SJSA1 (cell line): ENCODE measurements at places on chromosomes 4 and X. TPM values are rescaled to one million over a fixed set of nuclear protein-coding genes. Genes with fewer than 3 reads are reported as not detected.

LINC00632 gene
- total RNA-seq: not detected in 2 replicates

- H3K36me3 ChIP-seq: no peaks in the 10 kb centered on the region
- no peaks in the 10 kb centered on the region for H3K27me3 ChIP-seq
- no peak overlapping the region for H3K4me3 ChIP-seq
- no peak overlapping the region for H3K27ac ChIP-seq
- no peaks in the 10 kb centered on the region for H3K4me1 ChIP-seq
Observed at GRCh38 chrX:107102980-107103379, 15.6 kb downstream of the RBM41 start.

DNA sequence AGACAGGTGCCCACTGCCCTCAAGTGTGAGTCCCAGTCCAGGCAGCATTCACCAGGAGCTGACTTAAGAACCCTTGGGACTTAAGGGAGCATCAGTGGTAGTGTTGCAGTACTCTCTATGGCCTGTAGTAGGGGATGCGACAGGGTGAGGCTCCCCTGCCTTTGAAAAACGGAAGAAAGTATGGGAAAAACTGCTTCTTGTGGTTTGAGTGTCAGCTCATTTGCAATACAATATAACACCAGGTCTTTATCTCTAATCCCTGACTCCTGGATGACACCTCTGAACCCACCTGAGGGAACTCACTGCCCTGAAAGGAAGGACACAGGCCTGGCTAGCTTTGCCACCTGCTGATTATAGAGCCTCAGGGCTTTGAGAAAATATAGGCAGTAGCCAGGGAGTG lies 176.0 kb downstream of the SMARCA1 start:
- H3K4me3 ChIP-seq: no peak overlapping the region
- no peaks in the 10 kb centered on the region for H3K36me3 ChIP-seq
- no peak overlapping the region for H3K27ac ChIP-seq
- no peaks in the 10 kb centered on the region for H3K27me3 ChIP-seq
- DNase-seq: no peak

- H3K36me3 ChIP-seq: no peaks in the 10 kb centered on the region
- no peak overlapping the region for H3K4me3 ChIP-seq
- H3K27ac ChIP-seq: no peak overlapping the region
- H3K4me1 ChIP-seq: no peaks in the 10 kb centered on the region
Observed at GRCh38 chr4:62285026-62285425, 1084.9 kb downstream of the ADGRL3 start.

DNA sequence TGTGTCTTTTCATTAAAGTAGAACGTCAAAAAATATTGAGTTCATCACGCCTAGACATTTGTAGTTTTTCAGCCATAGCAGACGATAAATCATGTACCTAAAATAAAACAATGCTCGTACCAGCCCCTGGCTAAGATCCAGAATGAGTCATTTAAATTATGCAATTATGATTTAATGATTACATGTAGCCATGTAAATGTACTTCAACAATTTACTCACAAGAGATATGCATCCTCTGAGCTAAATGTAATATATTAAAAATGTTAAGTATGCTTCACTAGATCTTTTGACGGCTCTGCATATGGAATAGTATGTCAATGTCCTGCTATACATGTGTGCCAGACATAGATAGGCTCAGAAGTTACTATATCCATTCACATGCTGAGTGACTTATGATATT lies 1077.8 kb downstream of the ARAP2 start:
- no peak for DNase-seq
- no peak overlapping the region for H3K27ac ChIP-seq
- no peaks in the 10 kb centered on the region for H3K36me3 ChIP-seq
- no peak overlapping the region for H3K4me3 ChIP-seq

DNA sequence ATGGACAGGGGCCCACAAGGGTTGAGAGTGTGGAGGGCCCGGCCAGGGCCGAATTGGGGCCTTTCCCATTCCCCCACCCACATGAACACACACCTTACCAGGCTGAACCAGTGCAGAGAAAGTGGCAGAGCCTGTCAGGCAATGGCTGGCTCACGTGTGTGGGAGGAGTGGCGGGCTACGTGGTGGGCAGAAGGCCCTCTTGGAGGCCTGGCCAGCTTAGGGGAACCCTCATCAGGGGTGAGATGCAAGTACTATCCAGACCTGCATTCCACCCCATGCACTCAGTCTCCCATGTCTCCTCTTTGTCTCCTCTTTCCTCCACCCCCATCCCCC lies 965 bp downstream of the TCEAL4 start:
- H3K36me3 ChIP-seq: no peaks in the 10 kb centered on the region
- no peaks in the 10 kb centered on the region for H3K27me3 ChIP-seq
- no peak overlapping the region for H3K27ac ChIP-seq
- DNase-seq: no peak
- peak overlapping the region; percentile 54 for H3K4me3 ChIP-seq

GRCh38 chr4:189912170-189912569 lies 28.5 kb upstream of the FRG1 start:
- no peaks in the 10 kb centered on the region for H3K27me3 ChIP-seq
- H3K4me1 ChIP-seq: no peaks in the 10 kb centered on the region
- H3K36me3 ChIP-seq: no peaks in the 10 kb centered on the region
- no peak overlapping the region for H3K27ac ChIP-seq
- DNase-seq: no peak

DNA sequence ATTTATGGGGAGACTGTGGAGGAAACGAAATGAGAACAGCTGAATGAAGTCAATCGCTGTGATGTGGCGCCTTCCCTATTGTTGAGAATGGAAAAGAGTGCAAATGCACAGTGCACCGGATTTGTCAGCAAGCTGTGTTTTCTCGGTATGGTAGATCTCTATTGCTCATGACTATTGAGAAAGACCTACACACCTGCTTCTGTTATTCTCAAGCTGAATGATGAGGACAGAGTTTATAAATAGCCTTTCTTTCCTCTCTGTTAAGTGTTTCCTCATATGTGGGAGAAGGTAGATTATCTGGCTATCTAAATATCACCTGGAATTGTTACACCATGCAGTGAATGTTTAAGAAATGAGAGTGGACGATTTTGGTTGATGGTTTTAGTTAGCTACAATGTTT lies 650.7 kb downstream of the IL1RAPL1 start:
- H3K4me3 ChIP-seq: no peak overlapping the region
- H3K27ac ChIP-seq: no peak overlapping the region
- H3K36me3 ChIP-seq: no peaks in the 10 kb centered on the region
- no peaks in the 10 kb centered on the region for H3K27me3 ChIP-seq
